NB4 (cell line): ENCODE measurements at places on chromosomes 1 and 21.

- no peak for DNase-seq
These were observed 367.8 kb upstream of the PBX1 start for GRCh38 chr1:164191191-164191590.

- no peak for DNase-seq
These were observed 25.0 kb downstream of the CD55 start for GRCh38 chr1:207346513-207346912.

GRCh38 chr1:11784993-11785769 is 20.6 kb downstream of the MTHFR start:
- DNase-seq = peak; percentile 51

DNA sequence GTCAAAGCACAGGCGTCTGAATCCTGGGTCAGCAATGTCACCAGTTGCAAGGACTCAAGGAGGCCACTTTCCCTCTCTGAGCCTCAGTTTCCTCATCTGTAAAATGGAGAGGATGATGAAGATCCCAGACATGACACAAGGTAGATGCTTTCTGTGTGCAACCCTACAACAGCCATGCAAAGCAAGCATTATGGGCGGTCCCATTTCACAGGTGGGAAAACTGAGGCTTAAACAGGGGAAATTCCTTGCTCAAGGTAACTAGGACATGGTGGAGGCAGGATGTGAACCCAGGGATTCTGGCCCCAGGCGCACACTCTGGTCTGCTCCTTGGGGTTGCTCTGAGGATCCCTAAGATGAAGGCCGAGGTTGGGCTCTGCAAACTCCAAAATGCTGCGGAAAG is 311.0 kb downstream of the PTPRU start:
- DNase-seq = no peak

DNA sequence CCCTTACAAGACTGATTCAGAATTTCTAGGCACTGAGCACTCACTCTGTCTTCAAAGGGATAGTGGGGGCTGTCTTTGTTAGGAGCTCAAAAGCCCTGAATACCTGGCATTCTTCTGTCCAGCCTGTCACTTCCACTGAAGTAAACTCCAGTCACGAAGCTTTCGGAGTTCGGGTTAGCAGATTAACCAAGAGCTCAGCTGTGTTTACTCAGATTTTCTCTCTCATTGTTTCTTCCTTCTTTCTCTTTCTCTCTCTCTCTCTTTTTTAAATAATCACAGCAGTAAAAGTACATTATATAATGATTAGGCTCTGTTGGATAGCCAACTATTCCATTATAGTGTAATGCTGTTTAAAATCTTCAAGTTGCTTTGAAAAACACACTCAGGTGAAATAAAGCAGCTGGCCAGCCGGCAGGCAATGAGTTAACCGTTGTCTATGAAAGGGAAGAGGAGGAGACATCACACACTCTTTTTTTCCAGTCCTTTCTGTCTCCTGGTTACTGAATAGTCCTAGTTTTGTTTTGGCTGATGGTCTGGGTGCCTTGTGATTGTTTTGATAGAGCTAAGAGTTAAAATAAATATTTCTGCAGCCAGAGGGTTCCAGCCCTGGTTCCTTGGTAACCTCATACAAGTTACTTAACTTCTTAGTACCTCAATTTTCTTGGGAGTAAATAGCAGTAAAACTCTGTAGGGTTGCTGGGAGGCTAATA is 89.8 kb downstream of the ADSS2 start:
- no peak for DNase-seq

DNA sequence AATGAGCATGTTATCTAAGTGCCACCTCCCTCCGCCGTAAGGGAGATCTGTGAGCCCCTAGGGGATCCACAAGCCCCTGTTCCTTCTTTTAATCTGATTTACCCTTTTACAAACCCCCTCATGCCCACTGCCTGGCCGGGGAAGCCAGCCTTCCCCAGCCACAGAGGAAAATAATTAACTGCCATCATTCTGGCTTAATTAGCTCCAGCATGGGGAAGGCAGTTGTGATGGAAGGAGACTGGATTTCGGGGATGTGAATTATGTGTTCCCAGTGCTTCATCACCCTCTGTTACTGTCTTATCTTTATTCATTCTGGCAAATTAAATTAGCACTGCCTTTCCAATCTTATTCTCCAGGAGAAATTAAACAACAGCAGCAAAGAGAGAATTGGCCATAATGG is 135.8 kb downstream of the PTPRU start:
- DNase-seq = no peak

GRCh38 chr1:173341307-173341706 is 134.2 kb upstream of the TNFSF4 start:
- DNase-seq = no peak

- peak; percentile 70 for DNase-seq
These were observed 670 bp downstream of the CLSTN1 start for GRCh38 chr1:9822897-9823692.

- DNase-seq = no peak
These were observed 15.3 kb downstream of the FAM151A start for GRCh38 chr1:54607821-54608565.

- peak; percentile 55 for DNase-seq
These were observed 7.3 kb downstream of the RNU1-2 start for GRCh38 chr1:16903054-16903453.

DNA sequence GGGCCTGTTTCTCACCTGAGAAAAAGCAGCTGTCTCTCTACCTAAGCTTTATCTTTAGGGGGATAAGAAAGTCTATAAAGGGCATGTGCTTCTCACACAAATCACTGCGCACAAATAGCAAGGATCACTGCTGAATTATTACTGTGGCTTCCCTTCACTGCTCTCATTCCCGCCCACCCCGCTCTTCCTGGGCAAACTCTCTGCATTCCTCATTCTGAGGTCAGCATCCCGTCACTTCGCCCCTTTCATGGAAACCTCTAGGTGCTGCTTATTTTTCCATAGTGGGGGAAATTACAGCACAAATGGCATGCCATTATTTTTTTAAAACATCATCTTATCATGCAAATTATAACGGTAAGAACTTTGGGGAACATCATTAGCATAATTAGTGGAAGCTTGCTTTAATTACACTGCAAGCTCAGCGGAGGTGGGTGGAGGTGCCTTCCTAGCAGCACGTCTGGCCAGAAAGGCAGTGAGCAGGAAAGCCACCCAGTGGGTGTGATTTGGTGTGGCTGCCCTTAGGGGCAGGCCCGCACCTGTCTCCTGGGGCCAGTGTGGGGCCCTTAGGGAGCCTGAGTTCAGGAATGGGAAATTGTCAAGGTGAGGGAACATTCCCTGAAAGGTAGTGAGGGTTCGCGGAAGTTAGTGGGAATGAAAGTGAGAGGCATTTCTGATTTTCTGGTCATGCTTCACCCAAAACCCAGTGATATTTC is 105.9 kb downstream of the LAMC2 start:
- no peak for DNase-seq

DNA sequence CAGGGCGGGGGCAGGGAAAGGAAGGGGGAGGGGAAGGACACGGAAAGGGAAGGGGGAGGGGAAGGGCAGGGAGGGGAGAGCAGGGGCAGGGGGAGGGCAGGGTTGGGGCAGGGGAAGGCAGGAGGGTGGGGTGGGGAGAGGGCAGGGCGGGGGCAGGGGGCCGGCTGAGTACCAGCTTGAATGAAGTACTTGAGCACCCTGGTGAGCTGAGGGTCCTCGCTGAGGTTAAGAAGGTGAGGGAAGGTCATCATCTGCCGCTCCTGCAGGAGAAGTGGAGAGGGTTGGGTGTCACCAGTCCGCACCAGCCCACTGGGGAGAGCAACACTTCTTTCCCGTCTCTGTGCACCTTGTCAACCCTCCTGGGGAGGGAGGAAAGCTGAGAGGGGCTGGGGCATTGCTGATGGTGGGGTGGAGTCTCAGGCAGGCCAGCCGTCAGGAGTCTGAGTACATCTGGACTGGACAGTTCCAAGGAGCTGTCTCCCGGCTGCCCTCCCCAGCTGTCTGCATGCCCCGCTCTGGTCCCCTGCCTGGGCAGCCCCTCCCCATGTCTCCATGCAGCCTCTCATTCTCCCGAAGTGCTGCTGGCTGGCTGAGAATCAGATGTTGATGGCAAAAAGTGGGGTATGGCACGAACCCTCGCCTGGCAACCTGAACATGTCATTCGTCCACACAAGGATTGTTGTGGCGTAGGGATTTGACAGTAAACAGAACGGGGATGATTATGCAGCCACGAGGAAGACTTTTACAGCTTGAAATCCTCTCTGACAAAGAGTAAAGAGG is 70.0 kb downstream of the SCCPDH start:
- no peak for DNase-seq

DNA sequence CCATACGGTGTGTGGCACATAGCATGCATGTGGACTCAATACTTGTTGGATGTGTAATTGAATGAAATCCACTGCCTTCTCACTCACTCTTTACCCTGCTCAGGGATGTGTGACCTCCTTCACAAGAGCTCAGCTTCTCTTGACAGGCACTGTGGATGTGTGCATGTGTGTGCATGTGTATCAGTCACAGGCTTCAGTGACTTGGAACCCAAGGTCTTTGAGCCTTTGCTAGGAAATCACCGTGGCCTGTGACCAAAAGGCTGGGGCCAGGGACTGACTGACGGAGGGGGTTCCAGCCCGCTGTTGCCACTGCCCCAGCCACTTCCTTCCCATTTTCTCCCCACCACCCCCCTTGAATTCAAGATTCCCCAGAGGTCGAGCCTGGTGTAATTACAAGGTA is 144.4 kb upstream of the POU3F1 start:
- peak; percentile 9 for DNase-seq

- DNase-seq = no peak
These were observed 5.1 kb upstream of the FOXJ3 start for GRCh38 chr1:42340093-42340492.

DNA sequence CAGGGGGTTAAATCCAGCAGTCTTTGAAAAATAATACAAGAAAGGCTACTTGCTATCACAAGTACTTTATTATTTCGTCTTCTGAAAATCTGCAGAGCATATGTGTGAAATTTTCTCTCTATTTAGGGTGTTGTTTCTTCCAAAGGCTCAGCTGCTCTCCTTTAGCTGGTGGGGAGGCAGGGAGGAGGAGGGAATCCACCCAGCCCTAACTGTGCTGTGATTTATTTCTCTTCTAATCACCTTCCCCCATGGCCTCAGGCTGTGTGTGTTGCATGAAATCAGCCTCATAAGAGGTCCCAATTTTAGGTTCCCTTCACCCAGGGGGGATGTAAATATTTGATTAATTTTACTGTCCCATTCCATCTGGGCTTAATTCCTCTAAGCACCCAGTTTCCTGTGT is 77.6 kb upstream of the PGBD5 start:
- DNase-seq = no peak

- DNase-seq = no peak
These were observed 101.8 kb downstream of the CLIC6 start for GRCh38 chr21:34770576-34770975.

DNA sequence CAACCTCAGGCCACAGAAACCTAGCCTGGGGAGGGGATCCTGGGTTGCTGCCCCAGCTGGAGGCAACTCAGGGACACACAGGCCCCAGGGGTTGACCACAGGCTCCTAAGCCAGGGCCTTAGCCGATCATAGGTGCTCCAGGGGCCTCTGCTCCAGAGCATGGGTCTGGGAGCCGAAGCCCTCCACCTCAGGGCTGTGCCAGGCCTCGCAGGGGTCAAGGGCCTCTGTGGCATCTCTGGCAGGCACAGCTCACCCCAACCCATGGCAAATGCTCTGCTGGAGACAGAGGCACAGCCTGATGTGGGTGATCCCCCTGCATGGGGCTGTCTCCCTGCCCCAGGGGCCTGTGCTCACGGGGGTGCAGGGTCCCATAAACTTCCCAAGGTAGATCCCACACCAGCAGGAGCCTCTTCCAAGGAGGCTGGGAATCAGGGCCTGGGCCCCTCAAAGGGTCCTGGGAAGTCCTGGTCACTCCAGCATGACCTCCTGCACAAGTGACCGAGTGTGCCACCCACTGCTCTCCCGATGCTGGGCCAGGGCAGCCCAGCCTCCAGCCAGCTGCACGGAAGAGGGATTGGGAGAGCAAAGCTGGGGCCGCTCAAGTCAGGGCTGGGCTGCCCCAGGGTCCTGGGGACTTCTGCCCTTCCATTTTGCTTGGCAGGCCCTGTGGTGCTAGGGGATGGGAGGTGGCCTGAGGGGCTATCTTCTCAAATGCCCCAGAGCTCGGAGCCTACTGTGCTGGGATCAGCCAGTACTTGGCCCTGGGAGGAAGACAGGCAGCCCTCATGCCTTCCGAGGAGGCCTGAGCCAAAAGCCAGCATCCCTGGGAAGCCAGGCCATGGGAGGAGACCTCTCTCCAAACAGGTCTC is 22.2 kb upstream of the PRSS38 start:
- no peak for DNase-seq
